ENCODE measurements at places on chromosomes 1 and 21.

DNA sequence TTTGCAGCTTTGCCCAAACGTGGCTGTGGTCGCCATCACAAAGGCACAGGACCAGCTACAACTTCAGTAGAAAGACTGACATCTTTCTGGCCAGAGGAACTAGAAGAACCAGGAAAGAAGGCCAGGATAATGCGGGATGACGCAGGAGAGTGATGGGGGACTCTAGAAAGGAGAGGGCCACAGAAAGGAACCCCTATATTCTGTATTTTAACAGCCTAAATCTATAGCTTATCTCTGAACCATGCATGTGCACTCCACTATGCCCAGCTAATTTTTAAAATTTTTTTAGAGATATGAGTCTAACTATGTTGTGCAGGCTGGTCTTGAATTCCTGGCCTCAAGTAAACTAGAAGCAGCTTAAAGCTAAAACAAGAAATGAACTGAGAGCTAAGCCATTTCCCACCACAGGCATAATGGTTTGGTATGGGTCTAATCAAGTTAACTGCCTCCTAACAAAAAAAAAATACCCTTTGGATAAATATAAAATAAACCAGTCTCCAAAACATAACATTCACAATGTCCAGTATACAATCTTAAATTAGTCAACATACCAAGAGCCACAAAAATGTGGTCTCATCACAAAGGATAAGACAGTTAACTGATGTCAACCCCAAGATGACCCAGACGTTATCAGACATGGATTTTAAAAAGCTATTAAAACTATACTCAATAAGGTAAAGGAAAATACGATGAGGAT is 18.0 kb downstream of the LTN1 start:
- DNase-seq, result no peak

- DNase-seq, result no peak
These were observed 10.6 kb downstream of the FAF1 start for GRCh38 chr1:50949286-50949982.

DNA sequence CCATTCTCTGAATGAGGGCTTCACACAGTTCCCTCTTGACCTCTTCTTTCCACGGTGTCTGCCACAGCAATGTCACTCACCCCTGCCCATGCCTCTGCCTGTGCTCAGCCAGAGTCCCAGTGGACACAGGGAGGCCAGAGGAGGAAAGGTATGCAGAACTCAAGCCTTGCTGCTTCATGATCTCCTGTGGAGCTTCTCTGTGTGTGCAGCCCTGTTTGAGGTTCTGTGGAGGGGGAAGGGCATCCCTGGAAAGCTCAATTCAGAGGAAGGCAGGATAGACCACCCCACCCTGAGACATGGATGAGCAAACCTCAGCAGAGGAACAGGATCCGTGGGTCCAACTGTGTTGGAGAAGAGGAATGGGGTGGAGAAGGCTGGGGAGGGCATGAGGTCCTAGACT is 2.0 kb downstream of the HCN3 start:
- no peak for DNase-seq

DNA sequence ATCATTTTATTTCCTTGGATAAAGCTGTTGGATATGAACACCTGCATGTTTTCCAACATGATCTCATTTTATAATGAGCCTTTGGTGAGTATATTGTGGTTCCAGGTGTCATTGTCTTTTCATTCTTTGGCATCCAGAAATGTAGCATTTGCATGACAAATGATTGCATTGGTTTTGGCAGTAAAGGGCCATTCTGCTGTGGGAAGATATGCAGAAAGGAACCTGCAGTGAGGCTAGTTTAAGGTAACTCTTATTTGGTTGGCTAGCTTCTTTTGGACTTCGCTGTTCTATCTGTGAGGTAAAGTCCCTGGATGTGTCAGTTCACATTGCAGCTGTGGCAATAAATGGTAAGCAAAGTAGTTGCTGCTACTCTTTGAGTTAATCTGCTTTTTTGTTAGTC is 343.0 kb downstream of the AMY1C start:
- DNase-seq, result no peak

DNA sequence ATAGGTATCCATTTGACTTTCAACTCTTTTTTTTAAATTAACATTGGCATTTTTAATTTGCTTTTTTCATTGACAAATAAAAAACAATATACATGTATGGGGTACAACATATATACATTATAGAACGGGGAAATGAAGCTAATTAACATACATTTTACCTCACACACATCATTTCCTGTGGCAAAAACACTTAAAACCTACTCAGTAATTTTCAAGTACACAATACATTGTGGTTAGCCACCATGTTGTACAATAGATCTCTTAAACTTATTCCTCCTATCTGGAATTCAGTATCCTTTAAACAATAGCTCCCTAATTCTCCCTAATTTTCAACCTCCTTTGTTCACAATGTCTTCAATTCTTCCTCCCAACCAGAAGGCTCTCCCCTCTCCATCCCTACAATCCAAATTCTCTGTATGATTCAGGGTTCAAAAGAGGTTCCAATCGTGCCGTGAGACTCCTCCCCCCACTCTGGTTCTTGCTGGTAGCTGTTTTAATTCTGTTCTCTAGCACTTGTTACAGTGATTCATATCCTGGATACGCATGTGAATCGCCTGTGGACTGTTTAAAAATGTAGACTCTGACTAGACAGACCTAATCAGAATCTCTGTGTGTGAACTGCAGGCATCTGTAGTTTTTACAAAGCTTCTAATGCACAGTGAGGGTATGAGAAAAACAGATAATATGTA is 87.6 kb upstream of the DUSP10 start:
- DNase-seq, result peak; percentile 92

GRCh38 chr1:244917073-244917670 is 52.8 kb upstream of the HNRNPU start:
- no peak for DNase-seq

GRCh38 chr1:203084588-203085527 is 954 bp downstream of the MYOG start:
- DNase-seq, result no peak

DNA sequence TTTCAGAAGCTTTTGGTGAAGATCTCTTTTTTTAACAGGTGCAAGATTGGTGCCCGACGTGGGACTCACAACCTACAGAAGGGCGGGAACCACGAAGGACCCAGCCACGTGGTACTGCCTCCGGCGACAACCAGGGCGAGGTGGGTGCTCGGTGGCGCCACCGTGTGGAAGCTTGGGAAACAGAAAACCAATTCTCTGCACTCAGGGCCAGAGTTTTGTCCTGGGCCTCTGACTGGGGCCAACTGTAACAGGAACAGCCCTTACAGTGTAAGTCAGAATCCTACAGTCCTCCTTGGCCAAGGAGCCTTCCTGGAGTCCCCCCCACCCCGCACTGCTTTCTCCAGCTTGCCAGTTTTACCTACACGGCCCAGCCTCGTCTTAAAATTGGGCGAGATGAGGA is 11.6 kb upstream of the S100A7A start:
- no peak for DNase-seq

DNA sequence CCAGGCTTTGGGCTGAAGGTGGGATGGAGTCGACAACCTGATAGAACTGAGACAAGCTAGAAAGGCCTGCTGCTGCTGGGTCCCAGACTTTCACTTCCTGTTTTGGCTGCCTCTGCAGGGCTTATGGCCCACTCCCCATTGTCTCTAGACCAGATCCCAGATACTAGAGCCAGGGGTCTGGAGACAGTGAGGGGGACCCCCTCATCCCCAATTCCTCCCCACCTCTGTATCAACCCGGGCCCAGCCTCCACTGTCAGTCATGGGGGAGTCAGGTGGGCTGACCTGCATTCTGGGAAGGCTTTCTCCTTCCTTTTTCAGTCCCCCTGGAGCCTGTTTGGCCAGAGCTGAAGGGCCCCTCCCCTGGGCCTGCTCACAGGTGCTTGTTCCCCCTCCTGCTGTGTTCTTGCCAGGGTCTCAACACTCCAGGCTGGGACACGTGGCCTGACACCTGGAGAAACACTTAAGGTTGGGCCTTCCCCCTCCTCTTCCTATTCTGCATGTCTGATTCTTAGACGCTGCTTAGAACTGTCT is 18.0 kb upstream of the ETV3L start:
- no peak for DNase-seq

GRCh38 chr21:42565886-42566523 is 52.4 kb downstream of the SLC37A1 start:
- no peak for DNase-seq

GRCh38 chr1:57506941-57507340 is 83.1 kb upstream of the DAB1 start:
- no peak for DNase-seq

DNA sequence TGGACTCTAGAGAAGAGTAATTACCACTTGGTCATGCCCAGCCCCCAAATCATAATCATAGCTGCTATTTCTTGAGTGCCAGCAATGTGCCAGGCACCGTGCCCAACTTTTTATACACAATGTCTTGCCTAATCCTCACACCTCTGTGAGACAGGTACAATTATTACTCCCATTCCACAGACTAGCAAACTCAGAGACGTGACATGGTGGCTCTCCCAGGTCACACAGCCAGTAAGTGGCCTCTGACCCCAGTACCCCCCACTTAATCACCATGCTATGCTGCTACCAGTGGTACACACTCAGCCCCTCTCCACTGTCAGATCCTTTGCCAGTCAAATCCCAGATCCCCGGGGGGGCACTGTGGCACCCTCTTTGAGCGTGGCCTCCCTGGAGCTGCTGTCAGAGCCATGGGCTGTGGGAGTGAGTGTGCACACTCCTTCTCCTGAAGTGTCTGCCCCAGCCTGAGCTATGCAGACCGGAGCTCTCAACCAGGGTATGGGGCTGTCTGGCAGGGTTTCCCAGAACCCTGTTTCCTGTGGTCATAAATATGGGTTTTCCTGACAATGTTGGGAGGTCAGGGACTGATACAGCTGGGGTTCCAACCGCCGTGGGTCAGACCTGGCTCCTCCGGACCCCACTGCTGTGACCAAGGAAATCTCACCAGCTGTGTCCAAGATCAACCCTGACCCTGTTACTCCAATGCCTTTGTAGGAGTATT is 51.8 kb downstream of the LACTBL1 start:
- no peak for DNase-seq

GRCh38 chr1:207565546-207566468 is 69.8 kb downstream of the CR1 start:
- no peak for DNase-seq

GRCh38 chr1:36342426-36343185 is 19.2 kb upstream of the EVA1B start:
- DNase-seq, result no peak

DNA sequence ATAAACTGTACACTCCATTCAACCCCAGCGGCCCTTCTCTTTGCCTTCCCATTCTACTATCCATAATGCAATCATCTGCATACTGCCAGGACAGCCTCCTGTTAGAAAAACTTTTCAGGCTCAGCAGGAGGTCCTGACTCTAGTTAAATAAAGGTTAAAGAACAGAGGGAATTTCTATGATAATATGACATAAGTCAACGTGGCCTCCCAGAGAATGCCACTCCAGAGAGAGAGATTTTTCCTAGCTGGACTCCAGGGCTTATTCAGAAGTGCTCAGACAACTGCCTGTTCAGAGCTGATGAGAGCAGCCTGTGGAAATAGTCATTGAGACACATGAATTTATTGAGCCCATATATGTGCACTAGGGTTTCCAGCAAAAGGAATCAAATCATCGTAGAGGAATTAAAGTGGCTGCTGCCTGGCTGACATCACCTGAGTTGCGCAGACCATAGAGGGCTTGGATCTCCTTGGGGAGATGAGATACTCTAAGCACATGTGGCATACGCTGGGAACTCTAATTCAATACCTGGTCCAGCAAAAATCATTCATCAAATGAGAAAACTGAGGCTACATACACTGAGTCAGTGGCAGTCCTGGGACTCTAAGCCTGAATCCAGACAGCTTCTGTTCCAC is 736.2 kb downstream of the PTPRU start:
- DNase-seq, result no peak

DNA sequence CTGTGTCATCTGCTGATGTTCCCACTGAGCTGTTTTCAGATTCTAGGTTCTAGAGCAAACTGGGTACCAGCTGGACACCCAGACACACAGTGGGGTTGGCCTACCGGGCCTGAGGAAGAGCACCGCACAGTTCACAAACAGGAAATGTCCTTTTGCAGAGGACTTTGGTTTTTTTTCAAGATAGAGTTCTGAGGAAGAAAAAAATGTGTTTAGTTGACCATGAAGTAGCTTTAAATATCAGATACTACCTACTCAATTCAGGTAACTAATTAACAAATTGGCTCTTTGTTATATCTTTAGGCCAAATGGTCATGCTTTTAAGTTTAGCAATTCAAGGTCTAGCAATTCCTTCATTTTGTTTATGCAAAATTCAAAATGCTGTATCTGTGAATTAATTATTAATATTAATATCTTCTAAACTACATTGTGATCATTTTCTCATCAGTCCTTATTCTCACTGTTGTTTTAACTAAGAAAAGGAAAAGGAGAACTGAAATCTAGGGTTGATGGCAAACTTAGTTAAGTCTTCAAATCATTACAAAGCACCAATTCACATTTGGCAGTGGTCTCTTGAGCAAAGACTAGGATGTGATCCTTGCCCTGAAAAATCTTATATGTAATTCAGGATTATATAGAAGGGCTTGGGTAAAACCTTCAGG is 17.2 kb upstream of the NCF2 start:
- no peak for DNase-seq

- no peak for DNase-seq
These were observed 653 bp downstream of the CASP9 start for GRCh38 chr1:15523104-15524020.

DNA sequence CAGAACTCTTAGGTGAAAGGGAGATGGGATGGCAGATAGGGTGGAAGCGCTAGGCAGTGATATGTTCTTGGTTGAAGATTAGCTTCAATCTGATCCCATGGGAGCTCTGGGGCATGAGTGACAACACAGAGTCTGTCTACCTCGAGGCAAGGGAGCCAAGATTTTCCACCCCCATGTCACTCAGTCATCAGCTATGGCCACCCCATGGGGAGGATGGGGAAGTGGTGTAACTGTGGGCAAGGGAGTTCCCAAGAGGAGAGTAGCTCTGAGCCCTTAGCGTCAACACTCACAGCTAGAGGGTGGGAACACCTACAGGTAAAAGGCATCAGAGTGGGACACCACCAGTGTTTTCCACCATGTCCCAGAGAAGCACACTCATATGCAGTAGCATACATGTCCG is 30.3 kb upstream of the C1QA start:
- no peak for DNase-seq

GRCh38 chr1:24786191-24786590 is 40.9 kb downstream of the CLIC4 start:
- DNase-seq, result no peak

- no peak for DNase-seq
These were observed 37.6 kb downstream of the EYA3 start for GRCh38 chr1:28050776-28051175.

- no peak for DNase-seq
These were observed 33.5 kb downstream of the SYF2 start for GRCh38 chr1:25198663-25199252.

DNA sequence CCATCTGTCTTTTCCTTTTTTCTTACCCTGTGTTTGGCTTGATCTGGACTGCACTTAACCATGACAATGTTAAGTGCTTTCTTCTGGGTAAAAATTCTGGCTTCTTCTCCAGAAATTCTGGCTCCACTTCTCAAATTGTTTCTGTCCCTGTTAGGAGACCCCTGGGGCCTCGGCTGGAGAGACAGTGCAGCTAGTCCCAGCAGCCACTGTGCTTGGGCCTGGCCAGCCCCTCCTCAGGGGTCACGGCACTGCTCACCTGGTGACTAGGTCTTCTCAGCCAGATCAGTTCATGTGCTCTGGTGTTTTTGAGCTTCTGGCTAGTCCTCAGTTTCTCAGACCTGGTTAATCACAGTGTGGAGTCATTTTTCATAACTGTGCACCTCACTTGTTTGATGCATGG is 72.4 kb downstream of the ADARB1 start:
- no peak for DNase-seq

Data from epithelial cell of prostate (primary cell).